ENCODE measurements at places on chromosomes 1 and 21.

DNA sequence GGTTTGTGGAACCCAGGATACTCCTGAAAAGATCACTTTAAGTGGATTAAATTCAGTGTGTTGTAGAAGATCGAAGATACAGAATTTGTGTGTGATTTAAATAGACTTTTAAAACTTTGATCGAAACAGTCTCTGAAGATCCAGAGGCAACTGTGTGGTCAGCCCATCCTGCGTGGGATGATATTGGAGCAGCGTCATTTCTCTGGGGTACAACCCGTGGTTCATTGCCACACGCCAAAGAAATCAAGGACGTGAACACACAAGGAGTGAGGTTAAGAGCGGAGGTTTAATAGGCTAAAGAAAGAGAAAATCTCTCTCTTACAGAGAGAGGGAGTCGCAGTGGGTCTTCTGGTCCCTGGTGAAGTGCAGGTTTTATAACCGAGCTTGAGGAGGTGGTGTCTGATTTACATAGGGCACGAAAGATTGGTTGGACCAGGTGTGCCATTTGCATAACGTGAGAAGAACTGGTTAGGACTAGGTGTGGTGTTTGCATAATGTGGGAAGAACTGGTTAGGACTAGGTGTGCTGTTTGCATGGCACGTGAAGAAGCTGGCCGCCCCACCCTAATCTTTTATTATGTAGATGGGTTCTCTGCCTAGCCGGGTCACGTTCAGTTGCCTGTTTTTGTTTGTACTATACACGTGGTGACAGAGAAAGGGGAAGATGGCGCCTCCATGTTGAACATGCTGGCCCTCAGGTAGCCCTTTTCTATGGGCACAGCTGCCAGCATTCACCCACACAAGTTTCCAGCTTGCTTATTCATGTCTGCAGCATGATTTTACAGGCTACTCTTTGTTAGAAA, 82.3 kb downstream of the ADSS2 start:
- DNase-seq = no peak

DNA sequence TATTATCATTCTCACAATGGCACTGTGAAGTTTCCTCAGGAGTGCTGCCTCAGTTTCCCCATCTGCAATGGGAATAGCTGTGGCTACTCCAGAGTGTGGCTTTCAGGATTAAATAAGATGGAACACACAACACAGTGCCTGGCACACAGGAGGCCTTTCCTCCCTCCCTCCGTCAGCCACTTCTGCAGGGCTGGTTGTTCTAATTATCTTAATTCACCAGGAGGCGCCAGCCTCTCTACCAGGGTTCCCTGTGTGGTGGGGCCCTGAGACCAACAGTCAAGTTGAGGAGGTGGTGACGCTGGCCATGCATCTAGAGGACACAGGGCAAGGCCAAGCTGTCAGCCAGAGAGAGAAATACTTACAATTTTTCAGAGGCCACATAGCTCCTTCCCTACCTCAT, 6.3 kb upstream of the FOXO6 start:
- DNase-seq = peak; percentile 3

GRCh38 chr1:169326261-169326955, 41.2 kb downstream of the NME7 start:
- DNase-seq = no peak

DNA sequence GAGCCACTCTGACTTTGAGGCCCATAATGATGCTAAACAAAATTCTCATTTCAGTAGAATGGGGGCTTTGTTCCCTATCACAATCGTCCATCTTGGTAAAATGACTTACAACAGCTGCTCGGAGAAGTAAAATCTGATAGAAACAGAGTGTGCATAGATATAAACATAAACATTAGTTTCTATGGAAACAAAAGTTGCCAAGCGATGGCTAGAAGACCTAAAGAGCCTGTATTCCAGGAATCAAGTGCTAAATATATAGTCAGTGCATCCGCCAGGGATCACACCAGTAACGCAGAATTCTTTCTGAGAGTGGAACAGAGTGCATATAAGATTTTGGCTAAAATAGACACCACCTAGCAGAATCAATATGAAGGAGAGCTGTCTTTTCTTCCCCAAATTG, 91.2 kb upstream of the KAZN start:
- no peak for DNase-seq

- DNase-seq = no peak
Measured at GRCh38 chr1:16321176-16321867, 31.0 kb downstream of the FBXO42 start.

DNA sequence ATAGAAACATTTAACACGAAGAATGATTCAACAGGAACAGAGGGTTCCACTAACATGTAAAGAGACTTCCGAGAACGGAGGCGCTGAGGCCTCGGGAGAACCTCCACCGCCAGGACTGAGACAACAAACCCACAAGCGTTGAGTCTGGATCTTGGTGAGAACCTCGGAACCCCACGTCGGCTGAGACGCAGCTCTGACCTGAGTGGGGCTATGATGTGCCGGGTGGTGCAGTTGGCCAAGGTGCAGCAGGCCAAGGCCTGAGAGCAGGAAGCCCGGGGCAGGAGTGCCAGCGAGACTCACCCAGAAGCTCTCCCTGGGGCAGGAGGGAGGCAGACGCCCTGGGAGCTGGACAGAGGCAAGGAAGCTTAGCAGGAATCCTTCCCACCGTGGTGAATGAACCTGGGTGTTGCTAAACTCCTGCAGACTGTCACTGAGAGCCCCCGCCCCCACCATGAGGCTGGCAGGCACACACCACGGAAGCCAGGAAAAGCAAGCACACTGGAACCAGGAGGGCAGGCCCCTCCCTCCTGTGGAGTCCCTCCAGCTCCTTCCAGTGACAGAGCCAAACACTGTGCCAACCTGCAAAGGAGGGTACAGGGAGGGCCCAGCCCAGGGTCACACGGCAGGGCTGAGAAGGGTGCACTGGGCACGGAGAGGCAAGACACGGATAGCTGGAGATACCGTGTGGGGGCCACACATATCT, 34.8 kb downstream of the WDR4 start:
- no peak for DNase-seq

- DNase-seq = no peak
Measured at GRCh38 chr1:201591981-201592380, 53.1 kb downstream of the NAV1 start.

DNA sequence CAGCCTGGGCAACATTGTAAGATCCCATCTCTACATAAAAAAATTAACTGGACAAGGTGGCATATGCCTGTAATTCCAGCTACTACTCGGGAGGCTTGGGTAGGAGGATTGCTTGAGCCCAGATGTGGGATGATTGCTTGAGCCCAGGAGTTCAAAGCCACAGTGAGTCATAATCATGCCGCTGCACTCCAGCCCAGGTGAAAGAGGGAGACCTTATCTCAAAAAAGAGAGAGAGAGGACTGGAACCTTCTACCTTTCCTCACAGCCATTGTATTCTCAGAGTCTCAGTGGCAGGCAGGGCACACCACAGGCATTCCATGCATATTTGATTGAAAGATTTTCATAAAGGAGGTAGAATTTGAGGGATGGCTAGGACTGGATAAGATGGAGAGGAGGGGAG, 78.4 kb downstream of the KIF14 start:
- DNase-seq = no peak

- DNase-seq = no peak
Measured at GRCh38 chr1:220219865-220220698, 52.2 kb downstream of the RAB3GAP2 start.

DNA sequence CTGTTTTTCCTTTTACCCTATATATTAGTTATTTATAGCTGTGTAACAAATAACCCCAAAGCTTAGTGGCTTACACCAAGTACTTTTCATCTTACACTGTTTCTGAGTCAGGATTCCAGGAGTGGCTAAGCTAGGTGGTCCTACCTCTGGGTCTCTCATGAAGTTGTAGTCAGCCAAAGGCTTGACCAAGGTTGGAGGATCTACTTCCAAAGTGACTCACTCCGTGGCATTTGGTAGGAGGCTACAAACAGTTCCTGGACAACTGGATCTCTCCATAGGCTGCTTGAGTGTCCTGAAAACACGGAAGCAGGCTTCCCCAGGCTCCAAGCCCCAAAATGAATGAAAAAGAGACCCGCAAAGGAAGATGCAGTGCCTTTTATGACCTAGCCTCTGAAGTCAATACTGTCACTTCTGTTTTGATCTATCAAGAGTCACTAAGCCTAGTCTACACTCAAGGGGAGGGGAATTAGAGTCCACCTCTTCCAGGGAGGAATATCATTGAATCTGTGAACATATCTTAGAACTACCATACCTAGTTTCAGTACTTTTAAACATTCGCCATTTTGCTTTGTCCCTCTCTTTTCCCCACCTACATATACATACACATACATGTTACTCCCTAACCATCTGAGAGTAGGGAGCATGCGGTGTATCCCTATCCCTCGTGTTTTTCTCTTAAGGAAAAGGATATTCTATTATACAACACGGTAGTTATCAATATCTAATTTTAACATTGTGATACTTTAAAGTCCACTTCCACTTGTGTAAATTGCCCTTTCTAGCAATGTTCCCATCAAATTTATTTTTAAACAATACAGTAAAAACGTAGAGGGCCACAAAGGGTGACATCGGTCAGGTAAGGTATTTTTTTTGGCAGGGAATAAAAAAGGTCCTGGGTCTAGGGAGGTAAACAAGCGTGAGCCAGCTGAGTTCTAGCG, 67.2 kb downstream of the SLC35A3 start:
- no peak for DNase-seq

GRCh38 chr1:22635436-22635835, 992 bp upstream of the C1QA start:
- DNase-seq = no peak

DNA sequence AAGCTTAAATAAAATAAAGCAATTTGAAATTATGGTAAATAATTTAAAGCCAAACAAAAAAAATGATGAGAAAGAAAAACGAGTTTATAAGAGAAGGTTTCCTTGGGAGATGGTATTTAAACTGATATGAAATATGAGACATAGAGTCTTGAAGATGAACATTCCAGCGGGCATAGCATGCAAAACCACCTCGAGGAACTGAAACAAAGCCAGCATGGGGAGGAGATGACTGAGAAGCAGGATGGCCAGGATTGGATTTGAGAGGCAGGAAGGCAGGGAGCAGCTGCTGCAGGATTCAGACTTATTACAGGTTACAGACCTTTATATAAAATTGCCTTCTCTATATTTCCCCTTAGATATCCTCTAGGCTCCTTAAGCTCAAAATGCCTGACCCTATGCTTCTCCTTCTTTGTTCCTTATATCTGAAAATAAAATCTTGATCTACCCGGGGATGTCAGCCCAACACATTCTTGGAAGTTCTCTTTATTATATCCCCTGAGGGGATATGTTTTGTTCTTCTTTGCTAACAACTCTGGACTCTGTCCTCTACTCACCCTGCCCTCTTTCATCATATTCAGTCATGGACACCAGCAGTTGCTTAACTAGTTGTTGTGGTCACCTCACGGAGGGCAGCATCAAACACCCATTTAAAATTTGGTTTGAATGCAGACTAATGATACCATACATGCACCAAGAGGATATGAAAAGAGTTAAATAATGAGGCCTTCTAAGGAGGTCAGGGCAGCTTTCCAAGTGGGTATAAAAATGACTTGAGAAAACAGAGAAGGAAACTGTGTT, 719.1 kb upstream of the B3GALT2 start:
- no peak for DNase-seq

DNA sequence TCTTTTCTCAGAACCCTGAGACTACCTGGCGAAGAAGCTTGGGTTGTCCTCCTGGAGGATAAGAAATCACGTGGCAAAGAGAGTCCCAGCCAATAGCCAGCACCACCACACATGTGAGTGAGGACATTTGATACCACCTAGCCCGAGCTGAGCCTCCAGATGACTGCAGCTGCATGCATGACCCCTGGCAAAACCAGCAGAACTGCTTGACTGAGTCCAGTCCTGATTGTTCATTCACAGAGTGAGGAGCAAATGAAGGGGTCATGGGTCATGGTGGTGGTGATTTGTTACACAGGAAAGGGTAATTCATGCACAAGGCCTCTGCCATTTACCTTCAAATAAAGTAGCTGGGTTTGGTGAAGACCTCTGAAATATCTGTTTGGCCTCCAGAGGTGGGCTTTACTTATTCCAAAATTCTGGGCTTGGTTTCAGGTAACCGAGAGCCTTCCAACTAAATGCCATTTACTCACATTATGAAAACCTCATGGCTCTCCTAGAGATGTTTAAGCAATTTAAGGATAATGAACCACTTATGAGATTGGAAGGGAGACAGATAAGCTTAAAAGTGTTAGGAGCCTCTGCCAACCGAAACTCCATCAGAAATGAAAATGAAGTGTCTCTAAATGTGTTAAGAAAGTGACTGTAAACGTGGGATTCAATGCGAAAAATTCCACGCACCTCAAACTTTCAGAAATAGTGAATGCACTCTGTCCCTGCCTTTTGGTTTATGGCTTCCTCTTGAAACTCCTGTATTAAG, 163.3 kb downstream of the SLC35F3 start:
- no peak for DNase-seq

DNA sequence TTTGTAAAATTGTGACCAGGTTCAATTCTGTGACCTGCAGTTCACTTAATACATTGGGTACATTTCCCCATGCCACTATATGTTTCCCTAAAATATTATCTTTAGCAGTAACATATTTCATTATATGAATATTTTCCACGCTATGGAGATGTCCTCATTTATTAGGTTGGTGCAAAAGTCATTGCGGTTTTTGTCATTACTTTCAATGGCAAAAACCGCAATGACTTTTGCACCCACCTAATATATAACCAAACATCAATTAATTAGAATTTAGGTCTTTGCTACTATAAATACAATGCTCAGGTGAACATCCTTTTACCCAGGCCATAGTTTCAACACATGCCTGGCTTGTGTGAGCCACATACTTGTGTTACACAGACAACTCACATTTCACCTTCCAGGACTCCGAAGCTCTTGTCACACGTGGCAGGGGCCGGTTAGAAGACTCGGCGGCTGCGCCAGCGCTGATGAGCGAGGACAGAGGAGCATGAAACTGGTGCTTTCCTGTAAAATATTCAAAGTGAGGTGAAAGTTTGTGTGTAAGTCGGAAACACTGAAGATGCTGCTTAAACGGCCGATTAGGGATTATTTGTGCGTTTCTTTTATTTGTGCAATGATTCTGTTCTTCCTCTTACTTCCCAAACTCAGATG, 215.5 kb downstream of the KIF26B start:
- DNase-seq = no peak

- no peak for DNase-seq
Measured at GRCh38 chr1:200073286-200073637, 45.8 kb downstream of the NR5A2 start.

- DNase-seq = peak; percentile 46
Measured at GRCh38 chr1:211327346-211327921, 801 bp downstream of the TRAF5 start.

GRCh38 chr21:37792046-37792445, 124.2 kb downstream of the KCNJ6 start:
- no peak for DNase-seq

DNA sequence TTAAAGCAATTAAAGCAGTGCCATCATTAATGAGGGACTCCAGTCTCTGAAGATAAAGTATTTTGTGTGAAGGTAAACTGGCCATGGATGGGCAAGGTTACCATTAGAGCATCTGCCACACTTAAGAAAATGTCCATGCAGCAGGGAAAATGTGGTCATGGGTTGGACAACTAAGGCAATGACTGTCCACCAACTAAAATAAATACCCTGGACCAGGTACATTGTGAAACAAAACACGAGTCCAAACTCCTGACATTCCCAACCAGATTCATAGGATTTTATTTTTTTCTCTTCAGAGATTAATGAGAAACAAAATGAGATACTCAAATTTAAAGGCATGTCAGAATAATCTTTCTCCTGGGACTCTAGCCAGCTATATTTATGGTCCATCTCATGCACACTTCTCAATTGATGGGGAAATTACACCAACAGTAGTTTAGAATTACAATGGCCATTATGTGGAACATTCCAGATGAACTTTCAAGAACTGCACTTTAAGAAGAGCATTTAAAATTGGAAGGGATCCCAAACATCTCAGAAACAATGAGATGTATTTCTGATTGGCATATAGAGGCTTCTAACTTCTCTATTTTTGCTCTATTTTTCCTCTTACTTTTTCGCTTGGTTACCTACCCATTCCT, 8.1 kb downstream of the GBP7 start:
- no peak for DNase-seq

Data from uterus (tissue), 4 donors.